ENCODE measurements at places on chromosomes 2 and 18.

- DNase-seq = no peak
- H3K36me3 ChIP-seq = no peaks in the 10 kb centered on the region
- H3K27me3 ChIP-seq = no peaks in the 10 kb centered on the region
- no peak overlapping the region for H3K27ac ChIP-seq
These were observed 74.7 kb upstream of the KCNJ3 start for GRCh38 chr2:154623819-154624218.

DNA sequence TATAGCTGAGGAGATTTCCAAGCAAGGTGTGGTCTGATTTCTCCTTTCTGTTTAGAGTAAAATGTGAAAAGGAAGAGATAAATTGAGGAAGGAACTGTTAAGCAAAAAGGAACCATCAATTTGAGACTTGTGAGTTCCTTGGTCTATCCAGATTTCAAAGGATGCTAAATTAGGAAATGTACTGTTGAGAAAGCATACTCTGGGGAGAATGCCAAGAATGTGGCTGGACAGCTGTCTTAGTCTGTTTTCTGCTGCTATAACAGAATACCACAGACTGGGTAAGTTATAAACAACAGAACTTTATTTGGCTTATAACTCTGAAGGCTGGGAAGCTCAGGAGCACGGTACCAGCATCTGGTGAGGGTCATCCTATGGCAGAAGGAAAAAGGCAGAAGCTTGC lies 1097.2 kb downstream of the TDRD15 start:
- no peak overlapping the region for H3K27ac ChIP-seq
- H3K4me3 ChIP-seq = no peak overlapping the region
- no peaks in the 10 kb centered on the region for H3K27me3 ChIP-seq
- no peaks in the 10 kb centered on the region for H3K36me3 ChIP-seq
- no peak for DNase-seq
- H3K4me1 ChIP-seq = no peaks in the 10 kb centered on the region

GRCh38 chr18:77013811-77014521 lies 118.6 kb downstream of the MBP start:
- no peak overlapping the region for H3K4me3 ChIP-seq
- H3K27ac ChIP-seq = no peak overlapping the region
- no peak for DNase-seq
- H3K4me1 ChIP-seq = no peaks in the 10 kb centered on the region
- H3K36me3 ChIP-seq = peaks cover 14% of the 10 kb centered on the region

GRCh38 chr2:240197462-240198139 lies 57.1 kb upstream of the OTOS start:
- no peak overlapping the region for H3K27ac ChIP-seq
- H3K36me3 ChIP-seq = no peaks in the 10 kb centered on the region
- H3K4me1 ChIP-seq = no peaks in the 10 kb centered on the region
- H3K27me3 ChIP-seq = no peaks in the 10 kb centered on the region
- H3K4me3 ChIP-seq = no peak overlapping the region

GRCh38 chr2:50546790-50547189 lies 485.1 kb downstream of the NRXN1 start:
- H3K4me1 ChIP-seq = no peaks in the 10 kb centered on the region
- no peak overlapping the region for H3K27ac ChIP-seq
- H3K36me3 ChIP-seq = no peaks in the 10 kb centered on the region
- no peak overlapping the region for H3K4me3 ChIP-seq
- no peak for DNase-seq

GRCh38 chr18:53817976-53818950 lies 406.2 kb downstream of the MBD2 start:
- H3K4me1 ChIP-seq = no peaks in the 10 kb centered on the region
- no peak overlapping the region for H3K27ac ChIP-seq
- no peaks in the 10 kb centered on the region for H3K36me3 ChIP-seq
- no peaks in the 10 kb centered on the region for H3K27me3 ChIP-seq
- no peak for DNase-seq

DNA sequence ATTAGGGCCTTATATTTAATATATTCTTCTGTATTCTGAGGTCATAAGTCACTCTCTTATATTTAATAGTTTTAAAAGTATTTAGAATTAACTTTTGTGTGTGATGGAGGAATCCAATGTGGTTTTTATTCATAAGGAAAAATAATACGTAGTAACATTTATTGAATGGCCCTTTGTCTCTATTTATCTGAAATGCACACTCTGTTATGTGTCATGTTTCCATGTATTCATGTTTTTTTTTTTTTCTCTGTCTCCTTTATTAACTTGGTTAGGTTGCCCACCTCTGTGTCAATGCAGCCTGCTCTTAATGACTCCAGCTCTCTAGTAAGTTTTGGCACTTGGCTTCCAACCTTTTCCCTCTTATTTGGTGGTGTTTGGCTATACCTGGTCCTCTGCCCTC lies 33.8 kb downstream of the RNF144A start:
- no peak overlapping the region for H3K27ac ChIP-seq
- no peaks in the 10 kb centered on the region for H3K36me3 ChIP-seq
- H3K27me3 ChIP-seq = no peaks in the 10 kb centered on the region
- H3K4me1 ChIP-seq = peaks cover 8% of the 10 kb centered on the region
- no peak for DNase-seq
- no peak overlapping the region for H3K4me3 ChIP-seq

DNA sequence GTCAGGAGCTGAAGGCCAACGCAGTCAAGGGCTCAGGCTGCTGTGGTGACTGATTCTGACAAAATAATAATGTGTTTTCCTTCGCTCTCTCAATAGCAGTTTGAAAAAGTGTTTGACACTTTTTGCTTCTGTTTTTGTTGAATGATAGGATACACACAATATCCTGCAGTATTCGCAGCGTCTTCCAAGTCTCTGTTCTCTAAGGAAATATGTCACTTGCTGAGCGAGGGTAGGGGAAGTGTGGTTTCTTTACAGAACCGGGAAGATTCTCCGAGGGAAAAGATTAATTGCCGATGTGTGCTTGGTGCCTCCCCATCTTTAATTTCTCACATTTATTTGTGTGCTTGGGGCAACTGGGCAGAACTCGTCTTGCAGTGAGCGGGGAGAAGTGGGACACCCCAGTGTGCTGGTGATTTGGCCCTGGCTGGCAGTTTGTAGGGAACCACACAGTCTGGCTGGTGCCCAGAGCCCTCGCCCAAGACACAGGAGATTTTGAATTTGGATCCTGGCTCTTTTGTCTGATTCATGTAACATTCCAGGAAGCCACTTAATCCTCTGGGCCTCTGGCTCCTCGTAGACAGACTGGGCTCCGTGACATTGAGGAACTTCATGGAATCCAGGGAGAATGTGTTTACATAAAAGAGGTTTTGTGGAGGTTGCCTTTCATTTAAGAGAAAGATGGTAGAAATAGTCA lies 169.4 kb downstream of the LDLRAD4 start:
- no peaks in the 10 kb centered on the region for H3K27me3 ChIP-seq
- H3K4me1 ChIP-seq = no peaks in the 10 kb centered on the region
- H3K27ac ChIP-seq = no peak overlapping the region

- no peaks in the 10 kb centered on the region for H3K27me3 ChIP-seq
- H3K36me3 ChIP-seq = no peaks in the 10 kb centered on the region
- H3K4me3 ChIP-seq = no peak overlapping the region
These were observed 269.4 kb upstream of the RAB6C start for GRCh38 chr2:129709956-129710598.

- no peak overlapping the region for H3K4me3 ChIP-seq
- no peaks in the 10 kb centered on the region for H3K36me3 ChIP-seq
- DNase-seq = no peak
- no peaks in the 10 kb centered on the region for H3K27me3 ChIP-seq
- peaks cover 13% of the 10 kb centered on the region for H3K4me1 ChIP-seq
- H3K27ac ChIP-seq = no peak overlapping the region
These were observed 34.9 kb downstream of the C18orf54 start for GRCh38 chr18:54392543-54393023.

- no peak overlapping the region for H3K4me3 ChIP-seq
- no peaks in the 10 kb centered on the region for H3K27me3 ChIP-seq
- no peaks in the 10 kb centered on the region for H3K36me3 ChIP-seq
- no peak for DNase-seq
These were observed 886.3 kb downstream of the SLC4A3 start for GRCh38 chr2:220513573-220514288.

GRCh38 chr2:204670124-204670523 lies 124.8 kb downstream of the PARD3B start:
- H3K36me3 ChIP-seq = no peaks in the 10 kb centered on the region
- H3K27me3 ChIP-seq = no peaks in the 10 kb centered on the region
- no peak overlapping the region for H3K27ac ChIP-seq
- H3K4me3 ChIP-seq = no peak overlapping the region

DNA sequence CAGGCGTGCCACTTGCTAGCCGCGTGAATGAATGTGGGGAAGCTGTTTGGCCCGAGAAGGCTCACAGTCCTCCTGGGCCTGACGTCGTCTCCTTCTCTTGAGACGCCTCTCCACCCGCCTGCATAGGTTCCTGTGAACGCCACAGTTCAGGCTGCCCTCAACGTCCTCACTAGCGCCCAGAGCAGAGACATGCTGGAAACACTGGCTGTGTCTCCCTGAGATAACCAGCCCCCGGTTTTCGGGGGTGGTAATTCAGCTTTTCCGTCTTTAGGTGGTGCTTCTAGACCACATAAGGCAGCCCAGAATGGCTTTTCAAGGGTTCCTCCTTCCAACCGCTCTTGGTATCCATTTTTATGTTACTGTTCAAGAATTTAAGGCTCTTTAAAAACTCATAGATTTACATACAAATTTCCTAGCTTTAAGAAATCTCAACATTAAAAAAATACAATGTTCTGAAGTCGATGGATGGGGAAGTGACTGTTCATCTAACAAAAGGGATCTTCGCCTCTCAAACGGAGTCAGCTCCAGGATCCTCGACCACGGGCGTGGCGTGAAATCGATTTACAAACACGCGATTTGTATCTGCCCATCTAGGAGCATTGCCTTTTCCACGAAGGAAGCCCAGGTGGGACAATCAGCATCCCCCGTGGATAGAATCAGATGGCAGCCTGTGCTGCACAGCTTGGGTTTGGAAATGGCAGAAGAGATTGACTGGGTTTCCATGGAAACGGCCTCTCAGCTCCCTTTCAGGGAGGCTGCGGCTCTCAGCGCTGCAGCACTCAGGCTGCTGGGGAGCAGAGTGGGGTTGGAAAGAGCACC lies 110.6 kb upstream of the PXDN start:
- no peak for DNase-seq
- H3K4me1 ChIP-seq = no peaks in the 10 kb centered on the region
- no peaks in the 10 kb centered on the region for H3K27me3 ChIP-seq
- no peak overlapping the region for H3K27ac ChIP-seq
